Right ventricle myocardium inferior (tissue), 1 donor: ENCODE measurements at places on chromosomes 5 and 9. TPM values are rescaled to one million over a fixed set of nuclear protein-coding genes. Genes with fewer than 3 reads are reported as not detected.

The RXRA gene
- total RNA-seq = 91.1 TPM

The GALT gene
- 54.1 TPM for total RNA-seq

The SPINK7 gene
- total RNA-seq = not detected

DNA sequence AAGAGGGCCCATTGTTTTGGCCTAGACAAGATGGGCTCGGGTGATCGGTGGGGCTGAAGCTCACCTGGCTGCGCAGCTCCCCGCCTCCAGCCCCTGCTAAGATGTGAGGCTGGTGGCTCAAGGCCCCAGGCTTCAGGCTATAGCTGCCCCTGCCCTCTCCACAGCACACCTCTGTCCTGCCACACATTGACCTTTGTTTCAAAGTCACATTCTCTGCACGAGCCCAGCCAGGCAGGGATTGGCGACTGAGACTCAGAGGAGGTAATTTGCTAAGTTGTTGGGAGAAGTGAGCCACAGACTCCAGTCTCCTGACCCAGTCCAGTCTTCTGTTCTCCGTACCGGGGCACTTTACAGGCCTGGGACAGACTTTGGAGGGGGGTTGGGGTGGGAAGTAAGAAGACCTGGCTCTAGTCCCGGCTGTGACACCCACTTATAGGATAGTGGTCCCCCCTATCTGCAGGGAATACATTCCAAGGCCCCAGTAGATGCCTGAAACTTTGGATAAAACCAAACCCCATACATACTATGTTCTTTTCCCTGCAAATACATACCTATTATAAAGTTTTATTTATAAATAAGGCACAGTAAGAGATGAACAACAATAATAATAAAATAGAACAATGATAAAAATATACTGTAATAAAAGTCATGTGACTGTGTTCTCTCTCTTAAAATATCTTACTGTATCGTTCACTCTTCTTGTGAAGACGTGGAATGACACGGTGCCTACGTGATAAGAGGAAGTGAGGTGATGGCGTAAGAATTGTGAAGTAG is 13.3 kb downstream of the PDGFRB start:
- no peak for DNase-seq

DNA sequence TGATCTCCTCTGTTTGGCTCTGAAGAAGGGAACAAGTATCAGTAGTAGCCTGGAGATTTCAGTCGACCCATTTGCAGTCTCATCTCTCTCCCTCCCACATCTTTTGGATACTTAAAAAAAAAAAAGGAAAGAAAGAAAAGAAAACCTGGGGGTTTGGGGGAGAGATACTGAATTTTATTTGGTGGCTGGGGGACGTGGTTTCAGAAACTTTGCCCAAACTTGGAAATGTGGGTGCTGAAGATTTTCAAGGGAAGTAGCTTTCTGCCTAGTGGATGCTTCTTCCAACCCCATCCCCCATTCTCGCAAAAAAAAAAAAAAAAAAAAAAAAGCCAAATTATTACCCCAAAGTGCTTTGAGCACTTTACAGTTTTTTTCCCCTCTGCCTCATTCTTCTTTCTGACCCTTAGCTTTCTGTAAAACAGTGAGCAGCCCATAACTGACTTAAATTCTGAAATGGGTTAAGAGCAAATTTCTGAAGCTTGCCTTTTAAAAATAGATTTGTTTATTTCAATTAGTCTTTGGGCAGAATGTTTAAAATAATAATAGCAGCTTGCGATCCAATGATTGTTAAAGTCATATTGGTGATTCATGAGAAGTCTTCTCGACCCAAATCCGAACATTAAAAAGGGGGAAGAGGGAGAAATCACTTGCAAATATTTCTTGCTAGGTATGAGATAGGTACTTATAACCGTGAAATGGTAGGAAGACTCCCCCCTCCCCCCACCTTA is 894 bp downstream of the FST start:
- no peak for DNase-seq

DNA sequence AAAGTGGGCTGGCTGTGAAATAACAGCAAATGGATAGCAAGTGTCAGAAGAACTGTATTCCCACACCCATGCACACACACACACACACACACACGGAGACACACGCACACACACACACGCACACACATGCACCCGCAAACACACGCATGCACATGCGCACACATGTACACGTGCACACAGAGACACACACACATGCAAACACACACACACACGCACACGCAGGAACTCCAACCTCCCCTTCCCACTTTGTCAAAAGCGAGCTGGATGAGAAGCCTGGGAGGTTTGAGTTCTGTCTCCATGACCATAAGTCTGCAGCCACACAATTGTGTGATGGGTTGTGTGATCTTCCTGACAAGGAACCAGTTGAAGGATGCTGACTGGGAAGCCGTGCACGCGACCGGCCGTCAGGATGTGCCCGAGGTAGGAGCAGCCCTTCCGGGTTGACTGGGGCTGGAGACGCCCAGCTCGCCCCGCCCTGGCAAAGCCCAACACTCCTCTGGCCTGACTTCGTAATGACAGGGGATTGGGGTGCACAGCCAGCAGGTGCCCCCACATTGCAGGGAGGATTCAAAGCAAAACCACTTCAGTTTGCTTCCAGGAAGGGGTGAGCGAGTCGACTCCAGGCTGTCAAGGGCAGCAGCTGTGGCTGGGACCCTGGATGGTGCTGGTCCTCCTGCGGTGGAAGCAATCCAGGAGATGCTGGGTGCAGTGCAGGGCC is 29.3 kb upstream of the NKD2 start:
- no peak for DNase-seq
